Fibroblast of the aortic adventitia (primary cell): ENCODE measurements at places on chromosomes 5 and 9. TPM values are rescaled to one million over a fixed set of nuclear protein-coding genes. Genes with fewer than 3 reads are reported as not detected.

The TAF11L5 gene
- not detected in 2 replicates for total RNA-seq

The PCDHB7 gene
- total RNA-seq, result 0.63 and 0.98 TPM in 2 replicates

The CCDC107 gene
- total RNA-seq, result 6.1 and 10.9 TPM in 2 replicates

The OBP2B gene
- total RNA-seq, result not detected in 2 replicates

The STK10 gene
- total RNA-seq, result 16.0 and 17.0 TPM in 2 replicates

The EIF4E1B gene
- total RNA-seq, result not detected in 2 replicates

The CTSV gene
- 0.18 TPM in 1 of 2 replicates, not detected in the other for total RNA-seq

The TRPM6 gene
- total RNA-seq, result under 0.01 and 0.16 TPM in 2 replicates

DNA sequence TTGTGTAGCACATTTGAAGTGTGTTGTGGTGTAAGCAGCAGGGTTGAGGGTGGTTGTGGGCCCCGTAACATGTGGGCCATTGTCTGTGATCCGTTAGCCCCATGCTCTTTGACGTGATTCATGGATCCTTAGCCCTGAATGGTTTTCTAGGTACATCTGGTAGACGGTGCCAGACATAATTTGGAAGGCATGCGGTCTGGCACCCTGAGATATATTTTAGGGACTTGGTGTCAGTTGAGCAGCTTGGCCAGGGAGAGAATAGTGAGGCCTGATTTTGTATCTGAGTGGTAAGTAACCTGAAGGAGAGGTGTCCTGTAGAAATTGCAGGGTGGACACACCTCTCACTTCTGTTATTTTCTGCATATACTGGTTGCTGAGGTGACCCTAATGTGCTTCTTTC is 10.9 kb downstream of the SH3GL2 start:
- no peak for DNase-seq

DNA sequence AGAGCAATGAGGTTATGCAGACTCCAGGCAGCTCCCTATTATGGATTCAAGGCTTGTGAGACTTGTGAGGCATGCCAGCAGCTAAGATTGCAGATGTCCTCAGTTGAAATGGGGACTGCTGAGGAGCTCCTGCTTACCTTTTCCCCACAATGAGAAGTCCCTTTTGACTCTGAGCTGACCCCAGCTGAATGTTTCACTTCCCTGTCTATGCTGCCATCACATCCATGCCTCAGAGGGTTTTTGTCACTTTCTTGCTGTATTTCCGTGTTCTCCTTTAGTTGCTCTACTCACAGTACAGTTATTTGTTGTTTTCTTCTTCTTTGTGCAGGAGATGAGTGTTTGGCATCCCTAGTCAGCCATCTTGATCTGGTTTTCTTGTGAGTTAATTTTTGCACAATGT is 18.8 kb upstream of the OR2S2 start:
- DNase-seq, result no peak

GRCh38 chr9:120919843-120920805 is 6.5 kb downstream of the TRAF1 start:
- DNase-seq, result no peak

DNA sequence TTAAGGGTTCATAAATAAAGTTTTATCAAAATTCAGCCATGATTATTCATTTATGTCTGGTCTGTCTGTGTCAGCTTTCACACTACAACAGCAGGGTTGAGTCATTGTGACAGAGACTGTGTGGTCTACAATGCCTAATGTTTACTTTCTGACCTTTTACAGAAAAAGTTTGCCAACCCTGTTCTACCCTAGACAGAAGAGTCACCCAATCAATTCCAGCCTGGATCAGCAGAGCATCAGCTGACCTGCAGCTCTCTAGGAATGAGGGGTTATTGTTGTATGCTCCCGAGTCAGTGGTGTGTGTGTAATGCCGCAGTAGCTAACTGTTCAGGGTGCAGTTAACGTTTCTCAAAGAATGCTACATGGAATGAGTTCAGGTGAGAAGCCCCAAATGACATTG is 87.3 kb downstream of the HRH2 start:
- DNase-seq, result no peak

DNA sequence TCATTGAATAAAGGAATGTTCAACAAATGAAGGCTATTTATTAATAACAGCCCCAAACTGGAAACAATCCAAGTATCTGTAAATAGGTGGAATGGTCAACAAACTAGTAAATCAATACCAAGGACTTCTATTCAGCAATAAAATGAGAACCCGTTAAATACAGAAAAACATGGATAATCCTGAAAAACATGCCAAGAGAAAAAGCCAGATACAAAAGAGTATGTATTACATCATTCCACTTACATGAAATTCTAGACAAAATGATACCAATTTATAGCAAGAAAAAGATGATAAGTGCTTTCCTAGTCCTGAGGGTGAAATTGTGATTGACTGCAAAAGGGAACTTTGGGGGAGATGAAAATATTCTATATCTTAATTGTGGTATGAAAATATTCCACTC is 3.1 kb downstream of the PJA2 start:
- peak; percentile 32 for DNase-seq

GRCh38 chr5:125109293-125109692 is 362.9 kb upstream of the ZNF608 start:
- no peak for DNase-seq

- DNase-seq, result peak; percentile 80
Observed at GRCh38 chr9:76701441-76702039, 62.7 kb upstream of the PCA3 start.

DNA sequence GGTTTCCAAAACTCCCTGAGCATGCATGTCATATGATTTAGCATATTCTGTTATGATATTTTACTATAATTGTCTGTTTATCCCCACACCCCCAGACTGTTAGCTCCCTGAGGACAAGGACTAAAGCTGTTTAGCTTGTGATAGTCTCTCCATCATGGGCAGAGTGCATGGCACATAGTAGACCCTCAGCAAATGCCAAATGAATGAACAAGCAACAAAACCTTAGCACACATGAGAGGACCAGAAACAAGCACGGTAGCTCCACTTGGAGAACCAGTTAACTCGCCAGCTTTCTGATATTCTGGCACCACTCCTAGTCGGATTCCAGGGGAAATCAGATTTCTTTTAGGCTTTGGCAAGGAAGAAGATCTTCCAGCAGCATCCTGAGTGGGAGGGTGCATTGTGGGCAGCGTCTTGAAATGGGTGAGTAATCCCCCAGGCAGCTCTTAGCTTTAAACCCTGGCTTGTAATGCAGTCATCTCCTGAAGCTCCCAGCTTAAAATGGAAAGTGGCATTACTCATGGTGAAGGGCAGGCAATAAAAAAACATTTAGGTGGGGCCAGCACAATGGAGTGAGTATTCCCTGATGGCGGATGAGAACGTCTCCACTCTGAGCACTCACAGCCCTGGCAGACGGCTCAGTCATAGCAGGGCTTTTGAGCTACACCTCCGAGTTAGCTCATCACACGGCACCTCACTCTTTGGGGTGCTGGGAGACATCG is 41.1 kb downstream of the FGF1 start:
- peak; percentile 100 for DNase-seq

DNA sequence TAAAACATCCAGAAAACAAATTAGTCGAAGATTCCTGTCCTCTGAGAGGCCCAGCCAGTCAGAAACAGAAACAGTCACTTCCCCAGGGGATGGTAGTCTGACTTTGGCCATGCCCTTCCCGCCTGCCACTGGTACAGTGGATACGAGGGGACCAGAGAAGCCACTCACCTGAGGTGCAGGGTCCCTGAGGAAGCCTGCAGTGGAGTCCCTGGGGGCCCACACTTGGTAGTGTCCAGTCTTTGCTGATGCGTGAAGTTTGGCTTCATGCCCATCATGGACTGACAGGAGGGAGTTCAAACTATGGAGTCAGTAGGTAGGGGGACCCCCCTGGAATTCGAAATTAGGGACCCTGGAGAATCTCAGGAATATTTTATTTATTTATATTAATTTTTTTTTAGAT is 147.5 kb downstream of the DAB2IP start:
- DNase-seq, result no peak

- no peak for DNase-seq
Observed at GRCh38 chr5:77590347-77590746, 48.2 kb downstream of the OTP start.

- DNase-seq, result no peak
Observed at GRCh38 chr5:16095612-16096011, 84.0 kb downstream of the MARCHF11 start.

GRCh38 chr5:178468196-178468685 is 122.0 kb downstream of the COL23A1 start:
- no peak for DNase-seq

DNA sequence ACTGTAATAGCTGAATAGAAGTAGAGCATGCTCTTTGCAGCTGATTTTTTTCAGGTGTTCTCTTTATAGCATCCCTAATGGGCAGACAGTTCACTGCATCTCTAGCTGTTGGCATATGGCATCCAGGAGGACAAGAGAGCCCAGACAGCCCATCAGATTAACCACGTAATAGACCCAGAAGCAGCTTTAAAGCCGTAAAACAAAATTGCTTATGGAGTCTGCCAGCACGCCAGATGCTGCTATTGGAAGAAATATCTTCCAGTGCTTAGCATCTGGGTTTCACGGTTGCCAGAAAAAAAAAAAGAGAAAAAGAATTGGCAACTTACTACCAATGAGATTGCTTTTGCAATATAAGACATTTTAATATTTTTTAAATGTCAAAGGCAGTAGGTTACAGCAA is 869.4 kb upstream of the NUDT12 start:
- no peak for DNase-seq

GRCh38 chr5:171418982-171419687 is at the start of gene FGF18:
TSS of gene FGF18 (plus strand) at chr5:171419647. CDS start at chr5:171420200, 553 bp downstream.
- peak; percentile 51 for DNase-seq

DNA sequence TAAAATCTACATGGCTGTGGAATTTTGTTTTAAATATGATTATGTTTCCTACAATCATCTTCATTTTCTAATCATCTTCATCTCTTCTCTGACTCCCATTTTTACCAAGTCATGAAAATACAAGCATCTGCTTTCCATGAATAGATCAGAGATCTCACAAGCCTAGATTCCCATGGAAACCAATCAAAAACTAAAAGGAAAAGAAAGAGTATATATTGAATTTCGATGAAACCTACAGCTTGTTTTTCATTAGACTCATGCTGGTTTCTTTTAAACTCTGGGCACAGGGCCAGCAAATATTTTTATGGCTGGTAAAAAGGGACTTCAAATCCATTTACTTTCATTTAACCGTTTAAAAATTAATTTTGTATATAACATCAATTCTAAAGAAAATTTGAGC is 51.2 kb downstream of the INVS start:
- DNase-seq, result peak; percentile 34

DNA sequence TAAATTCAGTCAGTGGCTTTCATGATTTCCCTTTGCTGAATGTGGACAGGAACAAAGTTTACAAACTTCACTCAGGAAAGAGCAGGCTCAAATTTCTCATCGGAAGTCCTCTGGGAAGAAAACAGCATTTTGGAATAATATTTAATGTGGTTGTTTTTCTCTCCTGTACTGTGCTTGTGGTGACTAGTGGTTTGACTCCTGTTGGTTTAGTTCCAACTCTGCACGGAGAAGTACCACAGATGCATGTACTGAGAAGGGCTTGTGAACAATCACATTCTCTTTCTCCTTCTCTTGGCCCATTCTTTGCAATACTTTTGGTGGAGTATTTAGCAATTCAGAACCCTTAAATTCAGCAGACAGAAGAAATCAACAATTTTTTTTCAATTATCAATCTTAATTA is 13.3 kb downstream of the MPDZ start:
- peak; percentile 85 for DNase-seq

- no peak for DNase-seq
Observed at GRCh38 chr9:23496489-23497136, 329.4 kb downstream of the ELAVL2 start.

DNA sequence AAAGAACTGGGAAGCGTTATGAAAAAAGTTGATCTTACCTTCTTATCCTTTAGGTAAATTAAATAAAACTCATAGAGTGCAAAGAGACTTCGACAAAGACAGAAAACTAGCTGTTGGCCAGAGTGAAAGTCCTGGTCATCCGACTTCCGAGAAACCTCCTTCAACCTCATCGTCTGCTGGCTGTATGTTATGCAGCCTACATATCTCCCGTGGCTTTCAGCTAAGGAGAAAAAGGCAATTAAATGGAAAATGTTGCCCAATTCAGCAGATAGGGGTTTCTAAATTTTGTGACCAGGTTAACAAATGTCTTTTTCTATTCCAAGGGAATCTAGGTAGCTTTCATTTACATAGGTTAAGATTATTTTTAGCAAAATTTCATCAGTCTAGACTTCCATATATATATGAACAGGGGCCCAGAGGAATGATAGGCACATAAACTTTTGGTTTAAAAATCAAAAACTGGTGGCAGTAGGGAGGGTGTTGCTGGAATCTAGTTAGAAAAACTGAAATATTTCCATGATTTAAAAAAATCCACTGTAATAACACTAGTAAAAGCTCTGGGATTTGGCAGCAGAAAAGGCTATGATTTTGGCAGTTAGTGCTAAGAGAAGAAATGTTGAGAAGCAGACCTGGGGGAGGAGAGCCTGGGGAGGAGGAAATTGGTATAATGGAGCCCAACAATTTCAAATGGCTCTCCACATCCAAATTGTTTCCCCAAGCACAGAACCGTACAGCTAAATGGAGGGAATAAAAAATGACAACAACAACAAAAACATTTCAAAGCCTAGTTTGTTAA is 32.1 kb downstream of the RAI14 start:
- DNase-seq, result peak; percentile 81
